ENCODE measurements at places on chromosomes 2 and 18.

DNA sequence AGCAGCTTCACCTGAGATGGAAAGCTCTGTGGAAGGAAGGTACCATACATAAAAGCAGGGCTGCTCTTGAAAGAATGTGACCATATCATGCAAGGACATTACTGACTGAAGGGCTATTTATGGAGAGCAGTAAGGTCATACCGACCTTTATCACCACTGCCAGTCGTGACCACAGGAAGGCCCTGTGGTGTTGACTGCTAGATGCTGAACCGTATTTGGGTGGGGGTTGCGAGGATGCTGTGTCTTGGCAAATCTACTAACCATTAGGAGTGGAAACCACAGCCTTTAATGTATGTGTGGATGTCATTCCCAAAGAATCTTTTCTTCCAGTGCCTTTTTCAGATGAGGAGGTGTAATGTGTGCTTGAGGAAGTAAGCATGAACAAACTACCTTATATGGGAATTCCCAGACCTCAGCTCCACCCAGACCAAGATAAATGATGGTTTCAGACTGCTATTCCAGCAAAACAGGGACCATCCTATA, 60.8 kb downstream of the LIMS1 start:
- no peak for DNase-seq

GRCh38 chr2:73984922-73985307, 205 bp downstream of the TET3 start:
- DNase-seq, result no peak

- no peak for DNase-seq
These were observed 546.7 kb upstream of the ID2 start for GRCh38 chr2:8134985-8135682.

DNA sequence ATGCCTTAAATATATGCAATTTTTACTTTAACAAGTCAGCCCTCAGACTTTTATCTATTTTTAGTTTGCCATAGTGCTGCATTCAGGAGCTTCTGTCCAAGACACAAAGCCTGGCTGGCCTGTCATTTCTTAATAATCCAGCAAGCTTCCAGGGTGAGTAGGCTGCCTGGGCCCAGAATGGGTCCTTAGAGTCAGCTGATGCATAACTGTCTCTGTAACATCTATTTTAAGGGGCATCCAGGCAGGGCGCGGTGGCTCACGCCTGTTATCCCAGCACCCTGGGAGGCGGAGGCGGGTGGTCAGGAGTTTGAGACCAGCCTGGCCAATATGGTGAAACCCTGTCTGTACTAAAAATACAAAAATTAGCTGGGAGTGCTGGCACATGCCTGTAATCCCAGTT, 11.8 kb upstream of the GNLY start:
- DNase-seq, result no peak

DNA sequence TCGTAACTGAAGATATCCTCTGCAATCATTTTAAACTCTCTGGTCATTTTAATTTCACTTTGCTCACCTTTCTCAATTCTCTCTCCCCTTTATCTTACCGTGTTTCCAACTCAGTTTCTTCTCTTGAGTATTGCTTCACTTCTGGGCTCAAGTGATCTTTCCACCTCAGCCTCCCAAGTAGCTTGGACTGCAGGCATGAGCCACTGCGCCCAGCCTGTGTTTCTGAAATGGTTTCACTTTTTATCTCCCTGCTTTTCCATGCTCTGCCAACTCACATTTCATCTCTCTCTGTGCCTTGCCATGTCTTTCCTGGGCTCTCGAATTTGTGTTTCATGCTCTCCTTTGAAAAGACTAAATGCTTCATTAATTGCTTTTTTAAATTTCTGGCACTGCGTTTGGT, 30.5 kb upstream of the TMEM131 start:
- no peak for DNase-seq

- no peak for DNase-seq
These were observed 55.9 kb upstream of the APCDD1 start for GRCh38 chr18:10398571-10398970.

DNA sequence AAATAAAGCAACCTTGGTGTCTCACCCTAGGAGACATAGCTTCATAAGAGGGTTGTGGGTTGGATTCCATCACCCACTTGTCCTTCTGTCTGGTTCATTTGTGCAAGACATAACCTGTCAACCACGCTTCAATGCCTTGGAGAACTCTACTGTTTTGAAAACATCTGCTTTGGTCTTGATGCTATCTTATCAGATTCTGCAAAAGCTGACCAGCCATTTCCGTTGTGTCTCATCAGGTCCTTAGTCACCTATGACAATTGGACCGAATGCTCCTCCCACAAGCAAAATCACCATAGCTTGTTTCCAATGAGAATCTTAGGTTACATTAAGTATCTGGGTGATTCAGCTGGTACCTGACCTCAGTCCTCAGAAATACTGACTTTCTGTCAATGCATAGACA, 35.4 kb downstream of the STAT4 start:
- DNase-seq, result no peak

- DNase-seq, result no peak
These were observed 54.9 kb upstream of the BZW1 start for GRCh38 chr2:200756618-200757321.

DNA sequence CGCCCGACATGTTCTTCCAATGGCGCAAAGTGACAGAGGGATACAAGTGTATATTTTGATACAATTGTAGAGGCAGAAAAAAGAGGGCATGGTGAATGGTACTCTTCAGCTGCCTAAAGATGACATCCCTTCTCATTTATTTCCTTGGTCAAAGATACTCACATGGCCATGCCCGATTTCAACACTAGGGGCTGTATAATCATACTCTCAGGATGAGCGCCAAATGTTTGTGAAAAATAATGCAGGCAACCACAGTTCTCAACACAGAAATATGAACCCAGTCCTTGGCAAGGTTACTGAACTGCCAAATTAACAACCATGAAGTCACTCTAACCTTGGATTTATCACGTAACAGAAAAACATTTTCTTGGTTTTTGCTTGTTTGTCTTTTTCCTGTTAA, 204.4 kb downstream of the CCDC102B start:
- DNase-seq, result no peak

DNA sequence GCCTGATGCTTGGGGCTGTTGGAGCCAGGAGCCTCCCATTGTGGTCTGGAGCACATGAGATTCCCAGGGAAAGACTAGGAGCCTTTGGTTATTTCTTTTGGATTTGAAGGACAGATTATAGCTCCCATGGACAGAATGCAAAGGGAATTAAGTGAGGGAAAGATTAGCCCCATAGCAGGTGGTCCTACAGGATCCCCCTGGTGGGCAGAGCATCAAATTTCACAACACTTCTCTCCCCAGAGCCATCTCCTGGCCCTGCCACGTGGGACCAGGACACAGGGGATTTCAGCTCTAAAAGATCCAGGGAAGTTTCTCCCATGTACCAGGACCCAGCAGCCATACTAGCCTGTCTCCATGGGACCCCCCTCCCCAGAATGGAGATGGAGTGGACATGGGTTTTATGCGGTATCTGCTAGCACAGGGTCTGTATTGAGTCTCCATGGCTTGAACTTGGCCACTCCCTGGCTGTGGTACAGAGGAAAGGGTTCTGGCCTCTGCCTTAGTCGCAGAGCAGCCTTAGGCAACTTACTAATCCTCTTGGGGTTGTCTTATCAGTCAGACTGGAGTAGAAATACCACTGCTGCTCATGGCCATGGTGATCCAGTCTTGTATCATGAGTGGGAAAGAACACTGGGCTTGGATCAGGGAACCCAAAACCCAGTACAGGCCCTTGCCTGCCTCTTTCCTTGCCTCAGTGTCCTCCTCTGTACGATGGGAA, 6.8 kb upstream of the PLB1 start:
- no peak for DNase-seq

GRCh38 chr18:79625195-79625923, 54.2 kb upstream of the CTDP1 start:
- no peak for DNase-seq

- no peak for DNase-seq
These were observed 211.7 kb downstream of the GLI2 start for GRCh38 chr2:120947327-120947726.

- no peak for DNase-seq
These were observed 401.5 kb downstream of the ARHGAP15 start for GRCh38 chr2:143530758-143531157.

DNA sequence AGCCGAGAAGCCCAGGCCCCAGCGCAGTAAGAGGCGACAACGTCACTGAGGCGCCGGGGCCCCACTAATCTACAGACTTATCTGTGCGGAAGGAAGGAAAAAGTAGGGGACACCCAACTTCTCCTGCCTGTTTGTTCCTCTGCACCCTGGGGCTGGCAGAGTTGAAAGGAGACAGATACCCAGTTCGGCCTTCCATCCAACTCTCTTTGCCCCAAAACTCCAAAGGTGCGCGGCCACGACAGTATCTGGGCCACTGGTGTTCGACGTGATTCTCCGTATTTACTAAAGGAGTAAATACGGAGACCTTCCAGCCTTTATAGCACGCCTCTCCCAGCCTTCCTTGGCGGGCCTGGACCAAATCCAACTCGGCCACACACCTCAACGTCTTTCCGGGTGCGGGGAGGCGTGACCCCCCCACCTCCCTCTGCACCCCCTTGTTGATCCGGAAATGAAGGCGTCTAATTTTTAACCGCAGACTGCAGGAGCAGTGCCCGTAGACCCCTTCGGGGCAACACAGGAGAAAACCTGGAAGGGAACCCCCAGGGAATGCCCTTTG, 1.6 kb downstream of the SMAD7 start:
- DNase-seq, result no peak

GRCh38 chr2:157872791-157873190, 3.3 kb downstream of the ACVR1 start:
- DNase-seq, result no peak

DNA sequence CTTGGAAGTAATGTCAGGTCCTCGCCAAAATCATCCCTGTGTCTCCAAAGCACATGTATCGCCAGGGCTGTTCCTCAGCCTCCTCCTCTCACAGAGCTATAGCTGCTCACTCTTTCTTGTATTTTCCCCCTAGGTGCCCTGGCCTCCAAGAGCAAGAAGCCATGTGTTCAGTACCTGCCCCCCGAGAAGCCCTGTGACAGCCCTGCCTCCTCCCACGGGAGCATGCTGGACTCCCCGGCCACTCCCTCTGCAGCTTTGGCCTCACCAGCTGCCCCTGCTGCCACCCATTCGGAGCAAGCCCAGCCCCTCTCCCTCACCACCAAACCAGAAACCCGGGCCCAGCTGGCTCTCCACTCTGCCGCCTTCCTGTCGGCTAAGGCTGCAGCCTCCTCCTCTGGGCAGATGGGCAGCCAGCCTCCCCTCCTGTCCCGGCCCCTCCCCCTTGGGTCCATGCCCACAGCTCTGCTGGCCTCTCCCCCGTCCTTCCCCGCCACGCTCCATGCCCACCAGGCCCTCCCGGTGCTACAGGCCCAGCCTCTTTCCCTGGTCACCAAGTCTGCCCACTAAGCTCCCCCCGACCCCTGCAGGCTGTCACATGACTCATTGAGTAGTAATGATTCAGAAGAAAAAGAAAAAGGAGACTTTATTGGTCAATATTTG, 18.8 kb downstream of the TGOLN2 start:
- no peak for DNase-seq

GRCh38 chr2:48205137-48205798, 299.0 kb upstream of the FBXO11 start:
- DNase-seq, result no peak

- no peak for DNase-seq
These were observed 32.2 kb downstream of the GPR75 start for GRCh38 chr2:53827398-53828175.

DNA sequence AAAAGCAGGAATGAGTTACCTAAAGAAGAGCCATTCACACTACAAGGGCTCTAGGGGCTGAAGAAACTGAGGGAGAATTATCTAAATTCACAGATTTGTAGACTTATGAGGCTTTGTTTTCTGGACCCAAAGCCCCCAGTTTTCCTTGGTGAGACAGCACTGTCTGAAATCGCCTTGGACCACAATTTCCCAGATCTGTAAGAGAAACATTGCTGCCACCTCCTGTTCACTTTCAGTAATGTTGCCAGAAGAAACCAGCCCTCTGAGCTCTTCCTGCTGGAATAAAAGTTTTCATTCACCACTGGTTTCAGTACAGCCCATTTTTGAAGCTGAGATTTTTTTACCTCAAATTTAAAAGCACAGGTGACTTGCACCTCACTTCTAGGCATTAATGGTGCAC, 169.2 kb downstream of the CDH20 start:
- peak; percentile 29 for DNase-seq

All from iPS DF 6.9 (cell line).